ENCODE measurements at places on chromosomes 16 and 17.

DNA sequence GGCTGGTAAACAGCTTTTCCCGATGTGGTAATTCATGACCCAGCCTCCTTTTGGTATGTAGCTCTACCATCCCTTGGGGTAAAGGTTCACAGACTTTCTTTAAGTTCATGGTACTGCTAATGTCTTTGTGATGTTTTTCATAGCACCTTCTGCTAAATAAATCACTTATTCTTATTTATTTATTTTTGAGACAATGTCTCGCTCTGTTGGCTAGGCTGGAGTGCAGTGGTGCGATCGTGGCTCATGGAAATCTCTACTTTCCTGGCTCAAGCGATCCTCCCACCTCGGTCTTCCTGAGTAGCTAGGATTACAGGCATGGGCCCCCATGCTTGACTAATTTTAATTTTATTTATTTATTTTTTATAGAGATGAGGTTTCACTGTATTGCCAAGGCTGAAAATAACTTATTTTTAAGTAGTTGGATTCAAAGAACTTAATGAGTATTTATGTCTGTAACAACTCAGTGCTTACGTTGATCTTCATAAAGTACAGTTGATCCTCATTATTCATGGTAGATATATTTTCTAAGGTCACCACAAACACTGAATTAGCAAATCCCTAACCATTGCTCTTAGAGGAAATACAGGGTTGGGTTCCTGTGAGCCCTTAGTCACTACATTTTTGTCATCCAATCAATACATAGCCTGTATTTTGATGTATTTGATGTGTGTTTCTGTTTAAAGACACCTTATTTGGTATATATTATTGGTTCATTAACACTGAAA, 97.1 kb downstream of the SHISA9 start:
- DNase-seq = no peak

DNA sequence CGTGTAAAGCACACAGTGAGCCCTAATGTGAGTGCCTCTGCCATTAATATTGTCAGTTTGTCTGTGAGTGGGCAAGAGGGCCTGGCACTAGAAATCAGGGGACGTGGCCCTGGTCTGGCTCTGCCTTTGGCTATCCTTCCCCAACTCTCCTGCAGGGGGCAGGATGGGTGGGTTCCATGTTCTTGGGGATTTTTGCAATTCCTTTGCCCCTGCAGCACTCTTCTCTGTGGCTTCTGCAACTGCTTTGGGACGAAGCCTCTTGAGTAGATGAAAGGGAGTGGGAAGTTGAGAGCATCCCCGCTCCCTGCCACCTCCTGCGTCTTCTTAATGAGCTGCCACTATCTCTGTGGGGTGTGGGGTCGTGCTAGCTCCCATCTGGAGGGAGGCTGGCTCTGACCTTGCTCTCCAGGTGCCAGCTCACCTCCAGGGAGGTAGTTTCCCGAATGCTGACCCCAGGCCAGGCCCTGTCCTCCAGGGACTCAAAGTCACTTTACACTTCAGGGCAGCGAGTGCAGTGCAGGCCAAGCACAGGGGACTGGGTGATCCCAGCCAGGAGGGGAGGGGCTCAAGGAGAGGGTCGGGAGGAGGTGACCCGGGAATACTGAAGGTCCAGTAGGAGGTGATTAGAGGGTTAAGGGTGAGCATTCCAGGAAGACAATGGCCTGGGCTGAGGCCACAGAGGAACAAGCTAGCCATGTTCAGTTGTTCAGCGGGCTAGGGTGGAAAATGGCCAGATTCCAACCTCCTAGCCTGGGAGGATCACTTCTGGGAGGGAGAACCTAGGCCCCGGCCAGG, 121.0 kb upstream of the NLRP1 start:
- DNase-seq = no peak

- no peak for DNase-seq
Measured at GRCh38 chr17:69333561-69333960, 6.6 kb upstream of the ABCA5 start.

- peak; percentile 21 for DNase-seq
Measured at GRCh38 chr16:85027958-85028684, 526 bp downstream of the KIAA0513 start.

DNA sequence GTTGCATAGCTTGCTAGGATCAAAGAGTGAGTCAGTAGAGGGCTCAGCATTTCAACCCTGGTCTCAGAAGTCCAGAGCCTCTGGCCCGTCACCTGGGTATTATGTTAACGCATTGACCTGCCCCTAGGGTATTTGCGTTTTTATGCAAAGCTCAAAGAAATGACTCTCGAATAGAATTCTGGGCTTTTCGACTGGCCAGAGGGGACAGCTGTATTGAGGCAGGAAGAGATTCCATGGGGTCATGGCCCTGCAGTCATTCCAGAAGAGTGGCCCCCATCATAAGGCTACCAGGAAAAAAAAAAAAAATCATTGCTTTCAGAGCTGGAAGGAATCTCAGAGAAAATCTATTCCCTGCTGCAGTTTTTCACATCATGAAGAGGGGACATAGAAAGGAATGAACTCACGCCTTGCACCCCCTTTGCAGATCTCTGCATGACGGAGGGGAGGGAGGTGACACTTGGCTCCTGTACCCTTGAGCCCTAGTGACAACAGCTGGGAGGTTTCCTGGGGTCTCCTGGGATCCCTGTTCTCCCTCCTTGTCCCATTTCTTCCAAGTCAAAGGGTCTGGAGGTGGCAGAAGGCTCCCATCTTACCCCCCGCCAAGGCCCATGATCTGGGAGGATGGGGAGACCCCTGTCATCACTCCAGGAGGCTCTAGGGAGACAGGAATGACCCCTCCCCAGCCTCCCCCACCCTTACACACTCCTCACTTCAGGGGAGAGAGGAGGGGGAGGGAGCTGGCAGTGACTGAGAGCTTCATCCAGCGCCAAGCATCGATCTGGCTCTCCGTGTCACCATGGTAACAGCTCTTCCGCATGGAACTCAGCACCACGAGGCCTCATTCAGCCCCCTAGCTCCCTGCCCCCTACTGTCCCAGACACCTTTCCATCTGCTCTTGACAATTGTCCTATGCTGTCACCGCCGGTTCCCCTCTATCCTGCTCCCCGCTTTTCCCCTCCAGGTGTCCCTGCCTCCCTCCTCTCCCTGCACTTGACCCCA, 35.8 kb downstream of the GP2 start:
- DNase-seq = no peak

- no peak for DNase-seq
Measured at GRCh38 chr17:72113751-72114150, 7.1 kb upstream of the SOX9 start.

- DNase-seq = no peak
Measured at GRCh38 chr16:72554935-72555334, 383.0 kb upstream of the PMFBP1 start.

- DNase-seq = no peak
Measured at GRCh38 chr17:72215928-72216327, 95.1 kb downstream of the SOX9 start.

DNA sequence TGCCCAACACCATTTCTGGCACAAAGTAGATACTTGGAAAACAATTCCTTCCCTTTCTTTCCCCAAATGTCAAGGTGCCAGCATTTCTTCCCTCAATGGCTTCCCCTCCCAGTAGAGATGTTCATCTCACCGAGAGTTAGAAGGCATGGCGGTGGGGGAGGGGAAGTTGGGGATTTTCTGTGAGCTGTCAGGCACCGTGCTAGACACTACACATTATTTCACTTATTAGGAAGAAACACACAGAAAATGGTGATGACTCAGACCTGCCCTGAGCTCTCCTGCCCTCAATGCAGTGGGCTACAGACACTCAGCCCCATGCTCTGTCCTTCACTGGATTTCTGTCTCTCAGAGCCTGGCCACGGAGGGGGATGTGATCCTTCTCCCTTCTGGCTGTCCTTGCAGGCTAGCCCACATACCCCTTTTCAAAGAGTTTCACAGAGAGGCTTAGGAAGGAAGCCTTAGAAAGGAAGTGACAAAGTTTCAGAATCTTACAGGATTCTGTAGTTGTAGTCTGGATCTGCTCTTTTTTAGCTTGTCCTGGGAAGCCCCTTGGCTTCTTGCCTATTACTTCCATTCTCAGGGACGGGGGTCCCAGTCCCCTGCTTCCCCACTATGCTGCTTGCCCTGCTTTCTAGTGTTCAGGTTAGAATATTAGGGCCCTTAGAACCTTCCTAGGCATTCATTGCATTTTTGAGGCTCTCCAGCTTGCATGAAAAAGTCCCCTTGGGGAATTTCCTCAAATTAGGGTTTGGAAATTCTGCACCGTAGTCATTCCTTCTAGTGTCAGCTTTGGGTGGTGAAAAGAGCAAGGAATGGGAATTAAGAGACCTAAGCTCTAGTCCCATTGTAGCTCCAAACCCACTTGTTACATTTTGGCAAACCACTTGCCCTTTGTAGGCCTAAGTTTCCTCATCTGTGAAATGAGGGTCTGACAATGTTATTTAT, 12.2 kb upstream of the CCL5 start:
- DNase-seq = peak; percentile 66

DNA sequence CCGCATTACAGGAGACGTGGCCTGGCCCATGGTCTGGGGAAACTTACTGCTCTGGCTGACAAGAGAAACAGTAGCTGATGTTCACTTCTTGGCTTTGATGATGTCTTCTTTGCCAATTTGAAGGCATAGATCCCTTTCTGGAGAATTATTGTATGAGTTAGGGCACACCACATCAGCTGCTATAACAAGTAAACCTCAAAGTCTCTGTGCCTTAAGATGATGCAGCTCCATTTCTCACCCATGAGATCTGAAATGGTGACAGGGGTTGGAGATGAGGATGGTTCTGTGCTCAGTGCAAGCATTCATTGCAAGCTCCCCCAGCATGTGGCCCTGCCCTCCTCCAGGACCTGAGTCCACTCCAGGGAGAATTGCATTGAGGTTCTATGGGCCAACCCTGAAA, 157.4 kb downstream of the IRX5 start:
- no peak for DNase-seq

DNA sequence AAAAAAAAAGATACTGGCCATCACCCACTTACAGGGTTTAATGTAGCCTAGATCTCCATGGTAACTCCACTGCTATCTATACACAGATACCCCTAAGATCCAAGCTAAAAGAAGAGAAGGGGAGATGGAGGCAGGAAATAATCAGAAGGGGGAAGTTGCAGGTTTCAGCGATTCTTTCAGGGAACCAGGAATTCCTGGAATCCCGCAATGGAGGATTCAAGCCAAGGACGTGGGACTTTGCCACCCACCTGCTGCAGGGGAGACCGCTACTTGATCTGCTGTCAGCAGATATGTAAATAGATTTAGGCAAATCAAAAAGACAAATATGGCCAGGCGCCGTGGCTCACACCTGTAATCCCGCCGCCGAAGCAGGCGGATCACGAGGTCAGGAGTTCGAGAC, 121.1 kb downstream of the AIPL1 start:
- no peak for DNase-seq

- DNase-seq = no peak
Measured at GRCh38 chr17:45581860-45582259, 91.3 kb upstream of the PLEKHM1 start.

- no peak for DNase-seq
Measured at GRCh38 chr16:85673529-85674417, 15.0 kb downstream of the GINS2 start.

DNA sequence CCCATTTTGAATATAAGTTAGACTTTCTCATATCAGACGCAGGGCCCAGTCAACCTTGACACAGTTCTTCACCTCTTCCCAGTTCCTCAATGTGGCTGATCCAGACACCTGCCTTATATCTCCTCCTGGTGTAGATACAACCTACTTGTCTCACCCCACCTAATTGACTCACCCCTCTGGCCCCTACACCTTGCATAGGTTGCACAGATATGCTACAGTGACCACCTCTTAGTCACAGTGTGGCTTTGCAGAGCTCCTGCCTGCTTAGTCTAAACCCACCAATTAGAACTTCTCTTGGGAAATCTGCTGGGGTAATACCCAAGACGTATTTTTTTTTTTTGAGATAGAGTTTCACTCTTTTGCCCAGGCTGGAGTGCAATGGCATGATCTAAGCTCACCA, 16.8 kb downstream of the CHP2 start:
- no peak for DNase-seq

DNA sequence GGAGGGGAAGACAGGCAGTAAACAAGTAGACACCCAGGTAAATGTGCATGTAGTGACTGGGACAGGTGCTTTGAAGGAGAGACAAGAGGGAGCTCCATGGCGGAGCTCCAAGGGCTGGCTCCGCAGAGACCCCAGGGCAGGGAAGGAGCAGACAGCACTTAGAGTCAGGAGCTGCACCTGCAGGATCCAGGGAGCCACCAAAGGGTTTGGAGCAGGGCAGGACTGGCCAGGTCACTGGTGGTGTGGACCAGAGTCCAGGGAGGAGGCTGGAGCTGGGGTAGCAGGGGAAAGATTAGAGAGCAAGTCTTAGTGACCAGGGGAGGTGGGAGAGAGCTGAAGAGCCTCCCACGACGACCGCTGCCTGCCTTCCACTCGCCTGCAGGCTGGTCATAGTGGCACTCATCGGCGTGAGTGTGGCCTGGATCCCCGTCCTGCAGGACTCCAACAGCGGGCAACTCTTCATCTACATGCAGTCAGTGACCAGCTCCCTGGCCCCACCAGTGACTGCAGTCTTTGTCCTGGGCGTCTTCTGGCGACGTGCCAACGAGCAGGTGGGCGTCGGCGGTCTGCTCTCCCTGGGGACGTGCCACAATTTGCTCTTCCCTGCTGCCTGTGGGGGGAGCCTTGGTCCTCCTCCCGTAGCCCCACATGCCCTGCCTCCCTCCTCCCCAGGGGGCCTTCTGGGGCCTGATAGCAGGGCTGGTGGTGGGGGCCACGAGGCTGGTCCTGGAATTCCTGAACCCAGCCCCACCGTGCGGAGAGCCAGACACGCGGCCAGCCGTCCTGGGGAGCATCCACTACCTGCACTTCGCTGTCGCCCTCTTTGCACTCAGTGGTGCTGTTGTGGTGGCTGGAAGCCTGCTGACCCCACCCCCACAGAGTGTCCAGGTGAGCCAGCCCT, 14.7 kb upstream of the FAM83G start:
- peak; percentile 22 for DNase-seq

DNA sequence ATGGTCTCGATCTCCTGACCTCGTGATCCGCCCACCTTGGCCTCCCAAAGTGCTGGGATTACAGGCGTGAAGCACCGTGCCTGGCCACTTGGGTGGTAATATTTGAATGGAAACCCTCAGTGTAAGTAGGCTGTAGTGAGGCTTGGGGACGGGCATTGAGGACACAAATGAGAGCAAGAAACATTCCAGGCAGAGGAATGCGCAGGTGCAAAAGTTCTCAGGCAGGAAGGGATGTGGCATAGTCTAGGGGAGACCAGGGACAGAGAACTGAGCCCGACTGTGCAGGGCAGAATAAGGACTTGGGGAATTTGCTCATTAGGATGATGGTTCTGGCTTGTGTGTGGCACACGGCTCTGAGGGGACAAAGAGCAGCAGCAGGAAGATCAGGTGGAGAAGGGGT, 54.8 kb downstream of the GRB2 start:
- no peak for DNase-seq

- DNase-seq = no peak
Measured at GRCh38 chr16:4692460-4693295, 684 bp upstream of the NUDT16L1 start.

DNA sequence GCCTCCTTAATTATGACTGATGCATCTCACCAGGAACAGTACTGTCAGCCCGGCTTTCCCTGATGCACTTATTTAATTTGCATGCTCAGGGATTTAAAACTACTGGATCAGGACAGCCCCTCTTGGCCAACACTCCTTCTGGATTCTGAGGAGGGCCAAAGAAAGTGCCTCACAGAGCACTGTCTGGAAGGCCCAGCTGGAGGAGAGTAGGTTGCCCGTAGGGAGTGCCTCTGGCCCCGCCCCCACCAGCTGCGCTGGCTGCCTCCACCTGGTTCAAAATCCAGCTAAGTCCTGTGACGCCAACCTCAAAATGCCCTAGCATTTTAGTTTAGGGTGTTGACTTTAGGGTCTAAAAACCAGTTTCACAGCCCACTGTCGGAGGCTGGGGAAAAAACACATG, 49.4 kb upstream of the SREBF1 start:
- DNase-seq = no peak
